Naive thymus-derived CD8-positive, alpha-beta T cell (primary cell): ENCODE measurements at places on chromosomes 5 and 9. TPM values are rescaled to one million over a fixed set of nuclear protein-coding genes. Genes with fewer than 3 reads are reported as not detected.

The LECT2 gene
- total RNA-seq = not detected

The ARID3C gene
- total RNA-seq = 0.27 TPM

The PCDHA11 gene
- total RNA-seq = not detected

The NEK6 gene
- total RNA-seq = 0.83 TPM

The ELOVL7 gene
- not detected for total RNA-seq

The HTR1A gene
- total RNA-seq = not detected

The PCDHGC5 gene
- not detected for total RNA-seq
